ENCODE measurements at places on chromosomes 1 and 21. TPM values are rescaled to one million over a fixed set of nuclear protein-coding genes. Genes with fewer than 3 reads are reported as not detected.

The GBP7 gene
- total RNA-seq = not detected

The ZNF593OS gene
- total RNA-seq = not detected

The TLR5 gene
- 0.50 TPM for total RNA-seq

The NMNAT2 gene
- total RNA-seq = 10.0 TPM

The CCDC185 gene
- 0.56 TPM for total RNA-seq

The ARHGAP29 gene
- total RNA-seq = 6.9 TPM

The DYNLT5 gene
- 2.8 TPM for total RNA-seq

The USP48 gene
- 114 TPM for total RNA-seq

The PRR9 gene
- not detected for total RNA-seq

The ITLN2 gene
- 12.8 TPM for total RNA-seq

The CD34 gene
- 0.07 TPM for total RNA-seq

The MTARC1 gene
- total RNA-seq = 33.9 TPM

The LRRC71 gene
- total RNA-seq = not detected

The ZNF436 gene
- 1.0 TPM for total RNA-seq

The NTRK1 gene
- 0.08 TPM for total RNA-seq

The PLEKHA6 gene
- 4.3 TPM for total RNA-seq

The AIDA gene
- total RNA-seq = 103 TPM

The LRRC39 gene
- total RNA-seq = not detected

The CFHR4 gene
- total RNA-seq = not detected

The ATAD3C gene
- total RNA-seq = 0.45 TPM

The EDARADD gene
- 4.4 TPM for total RNA-seq

The ZMYND12 gene
- 0.58 TPM for total RNA-seq
